Naive thymus-derived CD4-positive, alpha-beta T cell (primary cell): ENCODE measurements at places on chromosomes 2 and 18.

DNA sequence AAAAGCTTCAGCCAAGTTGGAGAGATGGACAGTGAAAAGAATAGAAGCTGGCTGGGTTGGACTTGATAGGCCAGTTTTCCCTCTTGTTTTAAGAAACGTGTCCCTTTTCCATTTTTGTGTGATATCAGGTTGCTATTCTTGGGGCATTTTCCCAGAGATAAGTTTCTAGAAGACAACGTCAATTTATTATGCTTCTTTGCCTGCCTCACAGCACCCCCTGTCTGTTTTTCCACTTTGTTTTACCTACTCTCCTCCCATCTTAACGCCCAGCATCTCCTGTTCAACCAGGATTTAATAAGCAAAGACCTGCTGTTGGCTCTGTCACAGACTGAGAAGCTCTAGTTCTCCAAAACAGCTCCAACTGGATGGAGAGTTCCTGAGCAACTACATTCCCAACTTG is 317.8 kb upstream of the ZNF521 start:
- H3K36me3 ChIP-seq: no peaks in the 10 kb centered on the region
- H3K4me3 ChIP-seq: no peak overlapping the region
- no peaks in the 10 kb centered on the region for H3K4me1 ChIP-seq
- H3K27ac ChIP-seq: no peak overlapping the region
- no peak for DNase-seq

- no peak for DNase-seq
- no peak overlapping the region for H3K4me3 ChIP-seq
- no peaks in the 10 kb centered on the region for H3K4me1 ChIP-seq
- no peaks in the 10 kb centered on the region for H3K36me3 ChIP-seq
- H3K27ac ChIP-seq: no peak overlapping the region
Measured at GRCh38 chr2:38016219-38016618, 59.7 kb downstream of the CYP1B1 start.

GRCh38 chr2:20759487-20759886 is 63.4 kb downstream of the LDAH start:
- no peak overlapping the region for H3K27ac ChIP-seq
- no peaks in the 10 kb centered on the region for H3K4me1 ChIP-seq
- H3K36me3 ChIP-seq: peaks cover 4% of the 10 kb centered on the region
- no peak overlapping the region for H3K4me3 ChIP-seq
- no peaks in the 10 kb centered on the region for H3K27me3 ChIP-seq

DNA sequence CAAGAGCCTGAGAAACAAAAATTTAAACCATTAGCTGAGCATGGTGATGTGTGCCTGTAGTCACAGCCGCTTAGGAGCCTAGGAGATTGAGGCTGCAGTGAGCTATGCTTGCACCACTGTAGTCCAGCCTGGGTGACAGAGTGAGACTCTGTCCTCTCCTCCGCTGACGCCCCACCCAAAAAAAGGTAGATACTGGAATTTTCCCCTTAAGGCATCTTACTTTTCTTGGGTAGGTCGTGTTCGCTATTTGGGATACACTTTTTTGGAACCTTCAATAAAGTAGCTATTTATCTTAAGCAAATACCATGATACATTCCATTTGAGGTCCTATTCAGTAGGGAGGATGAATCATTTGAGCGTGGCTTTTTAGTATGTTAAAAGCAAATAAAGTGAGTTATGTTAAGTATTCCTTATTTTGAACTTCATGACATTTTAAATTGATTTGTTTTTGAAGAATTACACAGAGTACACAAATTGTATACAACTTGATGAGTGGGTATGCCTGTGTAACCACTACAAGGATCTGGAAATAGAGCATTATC is 38.7 kb downstream of the RALBP1 start:
- H3K4me3 ChIP-seq: no peak overlapping the region
- H3K27me3 ChIP-seq: no peaks in the 10 kb centered on the region
- H3K27ac ChIP-seq: no peak overlapping the region
- H3K4me1 ChIP-seq: no peaks in the 10 kb centered on the region
- peaks cover 13% of the 10 kb centered on the region for H3K36me3 ChIP-seq
- no peak for DNase-seq

GRCh38 chr18:10705291-10705690 is 179.5 kb downstream of the NAPG start:
- no peak overlapping the region for H3K27ac ChIP-seq
- H3K4me3 ChIP-seq: no peak overlapping the region
- H3K4me1 ChIP-seq: no peaks in the 10 kb centered on the region
- no peaks in the 10 kb centered on the region for H3K36me3 ChIP-seq
- no peaks in the 10 kb centered on the region for H3K27me3 ChIP-seq
- DNase-seq: no peak

DNA sequence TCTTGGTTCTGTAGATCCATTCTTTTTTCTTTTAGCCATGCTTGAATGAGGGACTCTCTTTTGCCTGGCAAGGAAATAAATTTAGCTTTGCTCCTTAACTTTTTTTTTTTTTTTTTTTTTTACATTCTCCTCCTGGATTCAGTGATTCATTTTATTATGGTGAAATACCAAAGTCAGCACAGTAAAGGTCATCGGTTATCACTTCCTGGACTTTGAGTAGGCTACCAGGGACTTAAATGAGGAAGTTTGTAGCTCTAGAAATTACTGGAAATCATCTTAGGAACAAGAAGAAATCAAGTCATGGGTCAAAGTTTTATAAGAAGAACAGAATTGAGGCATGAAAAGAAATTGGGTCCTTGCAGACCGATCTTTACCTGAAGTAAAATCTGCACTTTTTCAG is 75.0 kb downstream of the SOCS6 start:
- H3K27me3 ChIP-seq: no peaks in the 10 kb centered on the region
- no peak overlapping the region for H3K27ac ChIP-seq
- no peaks in the 10 kb centered on the region for H3K4me1 ChIP-seq
- no peak overlapping the region for H3K4me3 ChIP-seq
- no peak for DNase-seq
